ENCODE measurements at places on chromosomes 2 and 18.
A peak's percentile ranks its signal among the peaks of the same experiment; 100 is the strongest.

DNA sequence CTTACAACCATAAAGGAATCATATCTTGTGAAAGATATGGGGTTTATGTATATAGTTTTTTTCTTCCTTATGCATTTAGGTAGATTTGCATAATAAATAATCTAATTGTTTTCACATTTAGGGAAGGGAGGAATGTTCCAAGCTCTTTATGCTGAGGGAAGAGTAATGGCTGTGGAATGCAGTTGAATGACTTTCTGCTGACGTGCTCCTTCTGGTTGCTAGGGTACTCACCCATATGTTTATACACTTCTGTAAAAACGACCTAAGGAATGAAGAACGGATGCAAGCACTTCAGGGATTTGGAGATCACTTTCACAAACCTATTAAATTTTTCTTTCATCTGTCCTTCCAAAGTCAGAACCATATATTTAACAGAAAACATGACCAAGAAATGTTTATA lies 29.2 kb upstream of the PPP4R1 start:
- DNase-seq, result peak; percentile 98

- DNase-seq, result no peak
Measured at GRCh38 chr2:100974712-100975520, 27.2 kb upstream of the RPL31 start.

DNA sequence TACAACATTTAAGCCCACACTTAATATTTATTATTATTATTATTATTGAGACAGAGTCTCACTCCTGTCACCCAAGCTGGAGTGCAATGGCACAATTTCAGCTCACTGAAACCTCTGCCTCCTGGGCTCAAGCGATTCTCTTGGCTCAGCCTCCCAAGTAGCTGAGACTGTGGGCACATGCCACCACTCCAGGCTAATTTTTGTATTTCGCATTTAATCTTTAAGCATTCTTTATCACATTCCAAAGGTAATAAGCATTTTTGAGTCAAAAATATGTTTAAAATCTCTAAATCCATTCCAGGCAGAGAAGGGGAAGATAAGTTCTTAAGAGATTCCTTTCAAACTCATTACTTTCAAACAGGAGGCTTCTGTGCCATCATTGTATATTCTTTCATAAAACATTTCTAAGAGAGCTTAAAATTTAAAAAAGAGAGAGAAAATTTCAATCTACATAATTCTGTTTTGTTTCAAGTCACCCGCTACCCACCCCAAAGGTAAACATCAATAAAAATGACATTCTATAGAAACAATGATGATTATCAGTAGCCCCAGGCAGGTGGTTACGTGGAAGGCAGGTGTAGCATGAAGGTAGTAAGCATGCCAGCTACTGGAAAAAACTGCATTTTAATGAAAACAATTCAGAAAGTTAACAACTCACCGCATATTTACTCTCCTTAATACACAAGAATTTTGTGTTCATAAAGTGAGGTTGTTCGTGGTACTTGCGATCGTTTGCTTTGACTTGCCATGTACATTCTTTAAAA lies 84.4 kb upstream of the NARS1 start:
- DNase-seq, result no peak

DNA sequence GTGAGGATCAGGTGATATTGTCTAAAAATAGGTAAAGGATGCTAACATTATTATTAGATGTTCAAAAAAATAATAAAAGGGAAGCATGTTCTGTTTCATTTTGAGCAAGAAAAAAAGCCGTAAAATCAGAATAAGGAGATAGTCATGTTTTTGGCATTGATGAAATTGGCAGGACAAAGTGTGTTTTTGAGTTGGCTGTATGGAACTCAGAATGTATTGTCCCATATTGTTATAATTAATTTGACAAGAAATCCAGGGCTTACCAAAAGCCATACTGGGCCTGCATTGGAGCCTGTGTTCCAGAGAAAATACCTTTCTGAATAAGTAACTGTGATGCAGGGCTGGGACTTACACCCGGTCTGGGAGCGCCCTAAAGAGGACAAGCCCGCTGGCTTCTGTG lies 232.0 kb downstream of the AGAP1 start:
- no peak for DNase-seq

DNA sequence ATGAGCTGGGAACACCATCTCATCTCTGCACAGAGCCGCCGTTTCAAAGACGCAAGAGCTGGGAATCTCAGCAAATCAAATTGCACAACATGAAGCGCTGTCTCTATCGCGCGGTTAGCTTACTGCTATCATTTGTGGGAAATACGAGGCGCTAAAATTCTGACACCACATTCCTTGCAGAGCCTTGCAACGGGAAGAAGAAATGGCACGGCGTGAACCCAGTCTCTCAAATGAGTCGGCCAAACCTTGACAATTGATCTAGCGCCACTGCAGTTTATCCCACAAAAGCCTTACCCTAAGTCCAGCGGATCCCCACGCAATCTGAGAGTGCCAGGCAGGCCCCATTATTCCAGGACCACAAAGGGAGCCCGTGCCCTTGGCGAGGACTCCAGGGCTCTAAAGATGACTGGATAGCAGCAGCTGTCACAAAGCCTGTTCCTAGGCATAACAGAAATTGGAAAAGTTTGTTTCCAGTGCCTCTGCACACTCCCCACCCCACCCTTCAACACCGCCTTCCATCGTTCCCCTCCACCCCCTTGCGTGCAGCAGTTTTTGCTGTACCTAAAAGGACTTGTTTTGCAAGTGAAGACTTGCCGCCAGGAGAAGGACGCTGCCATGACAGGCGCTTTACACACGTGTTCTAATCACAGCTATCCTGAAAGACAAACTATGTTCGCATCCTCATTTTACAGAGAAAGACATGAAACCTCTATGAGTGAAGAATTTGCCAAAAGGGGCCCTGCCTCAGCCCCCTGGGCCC lies 252.4 kb downstream of the EIPR1 start:
- no peak for DNase-seq

Measured in astrocyte (in vitro differentiated cells and primary cell).